ENCODE measurements at places on chromosomes 3 and 15. TPM values are rescaled to one million over a fixed set of nuclear protein-coding genes. Genes with fewer than 3 reads are reported as not detected.

IL1RAP gene
- total RNA-seq: 29.6 TPM

TNFAIP8L3 gene
- total RNA-seq: 0.13 TPM

SCAMP5 gene
- 0.29 TPM for total RNA-seq

CERS3 gene
- total RNA-seq: not detected

SIN3A gene
- total RNA-seq: 11.7 TPM

OR5H6 gene
- total RNA-seq: not detected

All from SJSA1 (cell line).